ENCODE measurements at places on chromosomes 16 and 17. TPM values are rescaled to one million over a fixed set of nuclear protein-coding genes. Genes with fewer than 3 reads are reported as not detected.
A peak's percentile ranks its signal among the peaks of the same experiment; 100 is the strongest.

- peak; percentile 2 for DNase-seq
Observed at GRCh38 chr16:56013962-56014552, 138.9 kb upstream of the CES5A start.

GRCh38 chr16:59552164-59552563 is 818.0 kb upstream of the GOT2 start:
- DNase-seq, result no peak

DNA sequence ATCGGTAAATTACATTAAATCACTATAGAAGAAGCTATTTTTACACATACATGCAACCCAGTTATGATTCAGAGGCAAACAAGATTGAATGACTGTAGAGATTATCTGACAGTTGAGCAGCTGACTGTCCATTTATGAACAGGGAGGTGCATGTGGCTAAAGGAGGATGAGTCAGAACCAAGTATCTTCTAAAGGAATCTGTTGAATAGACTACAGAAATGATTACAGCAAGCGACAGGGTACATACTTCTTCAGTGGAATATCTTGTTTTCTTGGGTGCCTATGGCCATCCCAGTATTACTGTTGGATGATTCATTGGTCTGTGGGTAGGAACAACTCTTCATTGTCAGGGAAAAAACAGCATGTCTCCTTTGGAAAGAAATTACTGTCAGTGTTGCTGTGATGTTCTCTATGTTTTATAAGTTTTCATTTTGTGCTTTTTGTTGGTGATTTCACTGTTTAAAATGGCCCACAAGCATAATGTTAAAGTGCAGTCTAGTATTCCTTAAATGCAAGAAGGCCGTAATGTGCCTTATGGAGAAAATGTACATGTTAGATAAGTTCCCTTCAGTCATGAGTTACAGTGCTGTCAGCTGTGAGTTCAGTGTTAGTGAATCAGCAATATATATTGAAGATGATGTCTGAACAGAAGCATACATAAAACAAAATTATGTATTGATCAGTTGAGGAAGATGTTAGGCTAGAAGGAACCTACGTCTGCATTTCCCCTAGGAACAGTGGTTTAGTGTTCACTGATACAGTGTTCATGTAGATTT is 27.0 kb downstream of the CBFB start:
- DNase-seq, result peak; percentile 81

METTL23 gene
- total RNA-seq, result 29.1 TPM

DNA sequence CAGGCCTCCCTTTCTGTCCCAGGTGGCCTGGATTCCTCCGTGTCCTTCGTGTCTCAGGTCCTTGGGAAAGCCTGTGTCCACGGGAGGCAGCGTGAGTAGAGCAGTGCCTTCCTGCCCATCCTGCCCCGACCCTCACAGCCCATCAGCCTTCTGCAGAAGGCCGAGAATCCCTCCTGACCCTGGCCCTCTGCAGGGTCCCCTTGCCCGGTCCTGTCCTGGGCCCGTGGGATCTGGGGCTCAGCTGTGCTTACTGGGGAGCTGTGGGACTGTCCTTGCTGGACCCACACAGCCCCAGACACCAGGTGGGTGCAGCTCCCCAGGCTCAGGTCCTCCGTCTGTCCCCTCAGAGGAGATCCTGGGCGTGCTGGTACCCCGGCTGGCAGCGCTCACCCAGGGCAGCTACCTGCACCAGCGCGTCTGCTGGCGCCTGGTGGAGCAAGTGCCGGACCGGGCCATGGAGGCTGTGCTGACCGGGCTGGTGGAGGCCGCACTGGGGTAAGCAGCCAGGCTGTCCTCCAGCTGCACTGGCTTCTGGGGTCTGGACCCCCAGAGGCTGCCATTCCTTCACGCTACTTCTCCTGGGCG is 3.9 kb downstream of the TELO2 start:
- DNase-seq, result no peak

DNA sequence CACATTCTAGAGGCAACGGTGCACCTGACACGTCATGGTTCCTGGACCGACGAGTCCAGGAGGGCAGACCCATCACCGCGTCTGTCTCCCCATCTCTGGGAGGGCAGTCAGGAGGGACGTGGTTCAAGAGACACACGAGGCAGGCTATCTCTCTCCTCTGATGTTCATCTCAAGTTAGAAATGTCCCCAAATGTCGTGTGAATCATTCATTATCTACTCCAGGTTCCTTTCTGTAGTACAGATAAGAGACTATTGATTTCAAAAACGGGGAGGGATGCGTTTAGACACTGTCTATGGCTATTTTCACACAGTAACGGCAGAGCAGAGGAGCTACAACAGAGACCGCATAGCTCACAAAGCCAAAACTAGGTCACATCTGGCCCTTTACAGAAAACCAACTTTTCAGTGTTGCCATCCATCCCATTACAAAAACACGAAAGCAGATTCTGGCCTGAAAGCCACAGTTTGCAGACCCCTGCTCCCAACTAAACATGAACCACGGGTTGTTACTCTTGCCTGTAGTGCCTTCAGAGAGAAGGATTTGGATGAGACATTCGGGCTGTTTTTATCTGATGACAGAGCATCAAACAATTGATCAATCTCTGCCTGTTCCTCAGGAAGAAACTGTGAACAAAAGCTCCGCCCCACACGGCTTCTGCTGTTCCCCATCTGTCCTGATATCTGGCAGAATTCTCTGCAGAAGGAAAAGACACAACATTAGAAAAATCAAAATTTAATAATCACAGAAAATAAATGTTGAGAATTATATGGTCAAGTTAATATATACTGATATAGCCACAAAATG is 6.8 kb downstream of the MEAK7 start:
- DNase-seq, result no peak

CDC6 gene
- total RNA-seq, result 2.9 TPM

PRCD gene
- total RNA-seq, result 4.2 TPM

- no peak for DNase-seq
Observed at GRCh38 chr17:33115366-33115765, 123.7 kb downstream of the SPACA3 start.

GRCh38 chr16:23114131-23114904 is 34.9 kb downstream of the USP31 start:
- no peak for DNase-seq

DNA sequence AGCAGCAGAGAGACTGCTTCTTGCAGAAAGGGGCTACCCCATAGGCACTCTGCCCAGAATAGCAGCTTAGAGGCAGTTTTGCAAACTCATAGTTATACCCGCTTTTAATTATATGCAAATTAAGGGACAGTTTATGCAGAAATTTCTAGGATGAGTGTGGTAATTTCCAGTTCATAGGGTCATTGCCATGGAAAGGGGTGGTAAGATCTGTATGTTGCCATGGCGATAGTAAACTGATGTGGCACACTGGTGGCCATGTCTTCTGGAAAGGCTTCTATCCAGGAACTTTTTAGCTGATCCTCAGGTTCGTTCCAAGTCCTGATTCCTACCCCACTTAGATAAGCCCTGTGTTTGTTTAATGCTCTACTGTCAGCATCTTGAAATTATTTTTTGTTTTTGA is 6.2 kb downstream of the STXBP4 start:
- no peak for DNase-seq

- DNase-seq, result peak; percentile 96
Observed at GRCh38 chr17:63675607-63676546, 24.0 kb downstream of the LIMD2 start.

- no peak for DNase-seq
Observed at GRCh38 chr16:86578611-86579267, 390 bp downstream of the FOXL1 start.

GPR139 gene
- not detected for total RNA-seq

RNU2-1 gene
- not detected for total RNA-seq

SETD6 gene
- 11.7 TPM for total RNA-seq

DNA sequence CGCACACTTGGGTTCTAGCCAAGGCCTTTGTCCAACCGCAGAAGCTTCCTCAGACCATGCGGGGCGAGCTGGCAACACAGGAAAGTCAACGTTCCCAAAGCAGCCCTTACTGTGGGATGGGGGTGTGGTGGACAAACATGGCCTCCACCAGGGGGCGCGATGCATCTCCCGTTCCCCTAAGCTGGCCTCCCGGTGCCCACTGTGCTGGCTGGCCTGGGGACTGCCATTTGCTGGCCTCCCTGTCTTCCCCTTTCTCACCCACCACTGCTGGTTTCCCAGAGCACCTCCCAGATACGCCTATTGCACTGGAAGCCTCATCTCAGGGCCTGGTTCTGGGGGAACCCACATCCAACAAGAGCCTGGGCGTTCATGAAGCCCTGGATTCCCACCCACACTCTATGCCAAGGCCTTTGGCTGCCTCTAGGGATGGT is 145.3 kb downstream of the IRF8 start:
- peak; percentile 52 for DNase-seq

GRCh38 chr17:6927290-6928126 is 68.3 kb upstream of the ALOX12 start:
- peak; percentile 89 for DNase-seq

DNA sequence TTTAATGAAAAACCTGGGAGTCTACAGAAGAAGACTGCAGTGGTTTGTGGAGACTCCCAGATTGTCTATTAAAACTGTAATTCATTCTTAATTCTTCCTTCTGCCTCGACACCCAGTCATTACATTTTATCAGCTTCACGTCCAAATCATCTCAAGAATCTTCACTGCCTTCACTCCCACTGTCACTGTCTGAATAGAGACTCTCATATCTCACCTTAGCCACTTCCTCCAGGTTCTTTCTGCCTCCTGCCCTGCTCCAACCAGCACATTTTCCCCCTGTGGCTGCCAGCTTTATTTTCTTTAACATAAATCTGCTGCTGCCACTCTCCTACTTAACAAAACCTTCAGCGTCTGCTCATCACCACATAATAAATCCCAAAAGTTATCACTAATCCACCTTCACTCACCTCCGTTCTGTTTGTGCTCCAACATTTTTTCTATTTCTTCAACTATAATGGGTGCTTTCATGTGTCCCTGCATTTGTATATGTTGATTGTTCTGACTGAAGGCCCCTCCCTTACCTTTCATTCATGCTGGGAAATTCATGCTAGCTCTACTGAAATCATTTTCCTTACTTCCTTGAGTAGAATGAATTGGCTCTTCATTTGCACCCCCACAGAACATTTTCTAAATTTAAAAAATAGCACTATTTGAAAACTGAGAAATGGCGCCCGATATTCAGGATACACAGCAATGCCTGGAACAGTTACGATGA is 38.9 kb downstream of the KCNJ2 start:
- no peak for DNase-seq

- DNase-seq, result no peak
Observed at GRCh38 chr16:24051125-24051524, 205.0 kb upstream of the CACNG3 start.

- DNase-seq, result peak; percentile 68
Observed at GRCh38 chr17:82228842-82229697, at the start of gene SLC16A3. SLC16A3 (plus strand) TSS chr17:82229042; CDS start chr17:82236009, 6,967 bp downstream.

DNA sequence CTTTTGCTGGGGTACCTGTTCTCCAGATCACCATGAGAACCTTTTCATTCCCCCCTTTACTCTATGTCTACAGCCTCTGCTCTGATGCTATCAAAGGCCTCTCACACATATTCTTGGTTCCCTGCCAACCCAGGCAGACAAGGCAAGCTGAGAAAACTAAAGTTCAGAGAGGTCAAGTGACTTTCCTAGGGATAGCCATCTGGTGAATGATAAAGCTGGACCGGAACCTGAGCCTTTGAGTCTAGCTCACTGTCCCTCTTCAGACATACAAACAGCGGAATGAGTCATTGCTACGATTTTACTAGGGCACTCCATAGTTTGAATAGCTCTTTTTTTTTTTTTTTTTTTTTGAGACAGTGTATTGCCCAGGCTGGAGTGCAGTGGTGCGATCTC is 73.3 kb downstream of the XYLT1 start:
- DNase-seq, result peak; percentile 46

DNA sequence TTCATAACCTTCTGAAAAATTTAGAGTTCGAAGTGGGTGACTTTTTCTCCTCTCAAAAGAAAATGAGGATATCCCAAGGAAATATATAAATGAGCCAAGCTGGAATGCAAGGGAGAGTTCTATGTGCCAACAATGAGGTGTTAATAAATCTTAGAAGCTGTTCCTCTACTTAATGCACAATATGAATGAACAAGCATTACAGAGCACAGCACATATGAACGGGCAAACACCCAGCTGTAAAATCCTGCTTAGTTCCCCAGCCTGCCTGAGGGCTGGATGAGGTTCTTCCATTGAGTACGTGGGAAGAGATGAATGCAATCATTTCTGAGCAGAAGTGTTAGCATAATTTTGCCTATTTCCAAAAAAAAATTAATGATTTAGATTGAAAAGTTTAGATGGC is 58.1 kb downstream of the WDR59 start:
- no peak for DNase-seq

LPO gene
- not detected for total RNA-seq

ENGASE gene
- total RNA-seq, result 18.6 TPM

IKZF3 gene
- total RNA-seq, result not detected

DNA sequence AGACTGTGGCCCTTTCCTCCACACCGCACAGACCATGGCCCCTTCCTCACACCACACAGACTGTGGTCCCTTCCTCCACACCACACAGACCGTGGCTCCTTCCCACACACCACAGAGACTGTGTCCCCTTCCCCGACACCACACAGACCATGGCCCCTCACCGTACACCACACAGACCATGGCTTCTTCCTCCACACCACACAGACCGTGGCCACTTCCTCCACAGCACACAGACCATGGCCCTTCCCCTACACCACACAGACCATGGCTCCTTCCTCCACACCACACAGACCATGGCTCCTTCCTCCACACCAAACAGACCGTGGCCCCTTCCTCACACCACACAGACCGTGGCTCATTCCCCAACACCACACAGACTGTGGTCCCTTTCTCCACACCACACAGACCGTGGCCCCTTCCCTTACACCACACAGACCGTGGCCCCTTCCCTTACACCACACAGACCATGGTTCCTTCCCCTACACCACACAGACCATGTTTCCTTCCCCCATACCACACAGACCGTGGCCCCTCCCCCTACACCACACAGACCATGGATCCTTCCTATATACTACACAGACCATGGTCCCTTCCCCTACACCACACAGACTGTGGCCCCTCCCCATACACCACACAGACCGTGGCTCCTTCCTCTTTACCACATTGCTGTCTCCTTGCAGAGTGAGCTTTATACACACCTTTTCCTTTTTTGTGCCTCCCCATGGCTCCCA is 297.5 kb upstream of the FOXF1 start:
- DNase-seq, result no peak

GRCh38 chr16:85634747-85635544 is 21.8 kb downstream of the GSE1 start:
- no peak for DNase-seq

GRCh38 chr17:58244963-58245362 is 6.6 kb downstream of the LPO start:
- no peak for DNase-seq

DNA sequence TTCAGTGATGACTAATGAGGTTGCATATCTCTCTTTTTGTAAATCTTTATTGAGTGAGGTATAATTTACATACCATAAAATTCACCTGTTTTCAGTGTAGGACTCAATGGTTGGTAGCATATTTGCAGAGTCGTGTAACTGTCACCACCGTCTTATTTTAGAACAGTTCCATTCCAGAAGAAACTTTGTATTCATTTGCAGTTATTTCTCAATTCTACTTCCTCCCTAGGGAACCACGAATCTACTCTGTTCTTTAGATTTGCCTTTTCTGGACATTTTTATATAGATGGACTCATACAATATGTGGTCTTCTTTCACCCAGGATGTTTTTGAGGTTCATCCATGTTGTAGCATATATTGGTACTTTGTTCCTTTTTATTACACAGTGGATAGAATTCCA is 3.7 kb downstream of the FTO start:
- DNase-seq, result no peak

ORMDL3 gene
- 46.9 TPM for total RNA-seq
